ENCODE measurements at places on chromosomes 1 and 21.
A peak's percentile ranks its signal among the peaks of the same experiment; 100 is the strongest.

DNA sequence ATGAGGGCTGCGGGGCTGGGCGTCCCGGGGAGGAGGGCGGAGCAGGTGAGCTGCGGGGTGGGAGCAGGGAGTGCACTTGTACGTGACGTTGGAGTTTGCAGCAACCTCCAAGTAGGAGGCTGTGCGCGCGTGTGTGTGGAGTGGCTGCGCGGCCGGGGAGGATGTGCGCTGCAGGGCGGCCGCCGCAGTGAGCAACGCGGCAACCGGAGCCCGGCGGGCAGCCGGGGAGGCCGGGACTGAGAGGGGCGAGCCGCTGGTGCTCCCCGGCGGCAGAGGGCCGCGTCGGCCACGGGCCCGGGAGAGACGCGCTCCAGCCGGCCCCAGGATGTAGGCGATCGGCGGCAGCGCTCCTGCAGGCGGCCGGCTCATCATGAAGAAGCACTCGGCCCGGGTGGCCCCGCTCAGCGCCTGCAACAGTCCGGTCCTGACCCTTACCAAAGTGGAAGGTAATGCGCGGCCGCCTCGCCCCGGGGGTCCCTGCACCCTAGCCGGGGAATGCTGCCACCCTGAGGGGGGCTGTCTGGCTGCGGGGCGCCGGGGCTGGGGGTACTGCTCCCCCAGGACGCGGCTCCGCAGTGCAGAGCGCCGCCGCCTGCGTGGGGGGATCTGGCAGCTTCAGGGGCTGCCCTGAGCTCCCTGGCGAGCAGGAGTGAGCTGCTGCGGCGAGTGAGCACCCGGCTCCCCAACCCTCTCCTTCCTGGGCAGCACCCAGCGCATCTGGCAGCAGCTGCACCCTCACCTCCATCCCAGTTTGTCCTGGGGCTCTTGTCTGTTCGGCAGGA is 158.9 kb upstream of the COA6 start:
- DNase-seq = peak; percentile 61

- DNase-seq = no peak
Measured at GRCh38 chr1:245704341-245704740, 549.6 kb downstream of the KIF26B start.

- DNase-seq = no peak
Measured at GRCh38 chr1:14780271-14780670, 181.8 kb downstream of the KAZN start.

DNA sequence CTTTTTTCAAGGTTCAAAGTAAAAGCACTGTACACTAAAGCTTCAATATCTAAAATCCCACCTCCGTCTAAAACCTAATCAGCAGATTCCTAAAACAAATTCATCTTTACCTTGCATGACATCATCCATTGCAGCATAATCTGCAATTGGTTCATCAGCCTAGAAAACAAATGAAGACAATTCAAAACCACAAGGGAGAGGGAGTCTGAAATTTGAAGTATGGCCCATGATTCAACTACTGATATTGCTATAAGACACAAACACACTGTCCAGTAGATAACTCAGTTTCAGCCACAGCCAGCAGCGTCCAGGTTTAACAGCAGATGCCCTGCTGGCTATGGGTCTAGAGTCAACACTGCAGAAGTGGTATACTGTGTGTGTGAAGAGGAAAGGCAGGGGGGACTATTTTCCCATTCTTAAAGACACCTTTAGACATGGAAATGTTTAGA is 17.9 kb upstream of the RAP1GAP start:
- DNase-seq = no peak

GRCh38 chr1:110070282-110070669 is 196 bp downstream of the ALX3 start:
- no peak for DNase-seq

GRCh38 chr1:71583756-71584155 is 502.9 kb upstream of the ZRANB2 start:
- no peak for DNase-seq

GRCh38 chr1:46798810-46799209 is at the start of gene CYP4B1:
Gene CYP4B1 (plus strand): TSS chr1:46799046. CDS start chr1:46799082, 36 bp downstream.
- no peak for DNase-seq

- DNase-seq = peak; percentile 50
Measured at GRCh38 chr1:222171005-222171404, 376.9 kb downstream of the HHIPL2 start.

DNA sequence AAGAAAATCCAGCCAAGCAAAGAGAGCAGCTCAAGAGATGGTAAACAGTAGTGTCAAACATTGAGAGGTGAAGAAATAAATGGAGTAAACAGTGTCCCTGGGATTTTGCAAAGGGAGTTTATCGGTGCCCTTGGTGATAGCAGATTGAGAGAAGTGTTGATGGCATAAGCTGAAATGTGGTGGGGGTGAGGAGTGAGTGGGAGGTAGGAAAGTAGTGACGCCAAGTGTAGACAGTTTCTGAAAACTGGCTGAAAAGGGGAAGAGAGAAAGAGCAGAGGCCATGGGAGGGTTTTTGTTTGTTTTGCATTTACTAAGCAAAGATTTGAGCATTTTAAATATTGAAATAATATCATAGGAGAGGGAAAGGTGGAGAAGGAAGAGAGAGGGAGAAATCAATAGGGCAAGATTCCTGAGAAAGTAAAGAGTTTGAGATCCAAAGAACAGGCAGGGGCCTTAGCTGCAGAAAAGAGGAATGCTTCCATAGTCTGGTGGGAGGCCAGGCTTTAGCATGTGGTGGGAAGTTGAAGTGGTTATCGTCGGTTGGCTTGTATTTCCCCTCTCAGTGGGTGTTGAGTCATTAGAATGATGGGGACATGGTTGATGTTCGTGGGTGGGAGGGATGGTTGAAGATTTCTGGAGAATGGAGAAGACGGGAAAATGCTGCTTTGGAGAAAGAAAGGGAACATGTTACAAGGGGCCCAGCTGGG is 26.8 kb upstream of the RASAL2 start:
- DNase-seq = no peak

DNA sequence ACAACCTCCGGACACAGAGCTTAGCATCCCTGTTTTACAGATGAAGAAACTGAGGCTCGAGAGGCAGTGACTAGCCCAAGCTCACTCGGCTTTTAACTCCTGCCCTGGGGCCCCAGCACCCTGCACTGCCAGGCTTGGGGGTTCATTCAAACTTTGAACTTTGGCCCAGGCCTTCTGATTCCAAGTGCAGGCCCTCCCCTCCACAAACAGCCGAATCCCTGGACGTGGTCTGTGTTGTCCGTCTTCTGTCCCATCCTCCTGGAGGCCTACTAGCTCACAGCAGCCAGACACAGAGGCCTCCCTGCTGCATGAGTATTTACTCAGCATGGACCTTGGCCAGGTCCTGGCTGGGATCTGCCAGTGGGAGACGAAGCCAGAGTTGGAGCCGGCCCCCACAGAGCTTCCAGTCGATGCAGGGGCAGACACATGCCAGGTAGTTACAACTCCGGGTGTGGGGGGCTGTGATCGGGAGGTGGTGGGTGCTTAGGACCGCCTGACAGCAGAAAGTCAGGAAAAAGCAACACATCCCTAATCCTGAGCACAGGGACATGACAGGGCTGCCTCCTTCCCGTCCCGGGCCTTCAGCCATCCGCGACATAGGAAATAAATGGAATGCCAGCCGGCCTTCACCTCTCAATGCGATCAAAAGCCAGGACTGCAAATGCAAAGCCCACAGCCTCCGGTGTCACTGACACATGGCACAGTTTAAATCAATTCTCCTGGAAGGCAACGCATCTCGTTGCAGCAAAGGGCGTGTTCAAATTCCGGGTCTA is 7.4 kb downstream of the IFFO2 start:
- DNase-seq = no peak

DNA sequence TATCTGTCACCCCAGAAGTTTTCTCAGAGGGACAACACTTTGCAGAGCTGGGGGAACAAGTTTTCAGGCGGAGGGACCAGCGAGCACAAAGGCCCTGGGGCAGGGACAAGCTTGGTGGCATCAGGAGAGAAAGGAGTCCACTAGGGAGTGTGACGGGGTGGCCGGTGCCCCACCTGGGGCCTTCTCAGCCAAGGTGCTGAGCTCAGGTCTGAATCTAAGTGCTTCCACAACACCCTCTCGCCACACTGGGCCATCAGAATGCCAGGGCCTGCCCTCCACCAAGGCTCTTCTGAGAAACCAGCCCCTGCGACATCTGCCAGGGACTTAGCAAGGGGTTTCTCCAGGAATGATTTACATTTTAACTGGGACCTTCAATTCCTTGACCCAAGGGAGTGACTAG is 7.8 kb upstream of the TNFRSF8 start:
- no peak for DNase-seq

DNA sequence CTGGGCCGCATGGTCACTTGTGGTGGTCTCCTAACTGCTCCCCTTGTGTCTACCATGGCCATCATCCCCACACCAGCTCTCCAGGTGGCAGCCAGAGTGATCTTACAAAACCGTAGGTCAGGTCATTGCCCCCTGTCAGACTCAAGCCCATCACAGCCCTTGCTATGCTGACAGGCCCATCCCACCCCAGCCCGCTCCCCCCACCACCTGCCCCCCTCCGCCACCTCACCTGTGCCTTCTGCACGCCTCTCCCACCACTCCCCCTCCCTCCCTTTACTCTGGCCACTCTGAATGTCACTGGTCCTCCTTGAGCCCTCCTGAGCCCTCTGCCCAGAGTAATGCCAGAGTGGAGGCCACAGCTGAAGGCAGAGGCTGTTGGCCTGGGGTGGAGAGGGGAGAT is 28.5 kb downstream of the TEX35 start:
- no peak for DNase-seq

DNA sequence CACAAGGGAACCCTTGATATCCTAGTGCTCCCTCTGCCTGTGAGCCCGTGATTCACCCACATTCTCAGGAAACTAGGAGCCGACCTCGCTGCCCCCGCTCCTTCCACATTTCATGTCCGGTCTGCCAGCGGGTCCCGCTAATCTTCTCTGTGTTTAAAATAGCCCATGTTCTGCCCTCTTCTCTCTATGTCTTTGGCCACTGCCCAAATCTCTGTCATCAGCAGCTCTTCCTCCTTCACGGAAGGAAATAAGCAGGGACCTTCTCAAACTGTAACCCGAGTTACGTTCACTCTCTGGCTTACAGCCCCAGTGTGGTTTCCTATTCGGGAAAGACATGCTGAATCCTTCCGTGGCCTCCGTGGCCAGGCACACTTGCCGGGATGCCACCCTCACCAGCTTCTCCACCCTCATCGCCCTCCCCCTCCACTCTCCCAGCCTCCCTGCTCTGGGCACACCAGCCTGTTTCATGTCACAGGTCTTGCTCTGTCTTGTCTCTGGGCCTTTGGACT is 21.1 kb upstream of the UBXN10 start:
- DNase-seq = no peak

GRCh38 chr1:21645550-21645949 is 23.6 kb downstream of the RAP1GAP start:
- no peak for DNase-seq

DNA sequence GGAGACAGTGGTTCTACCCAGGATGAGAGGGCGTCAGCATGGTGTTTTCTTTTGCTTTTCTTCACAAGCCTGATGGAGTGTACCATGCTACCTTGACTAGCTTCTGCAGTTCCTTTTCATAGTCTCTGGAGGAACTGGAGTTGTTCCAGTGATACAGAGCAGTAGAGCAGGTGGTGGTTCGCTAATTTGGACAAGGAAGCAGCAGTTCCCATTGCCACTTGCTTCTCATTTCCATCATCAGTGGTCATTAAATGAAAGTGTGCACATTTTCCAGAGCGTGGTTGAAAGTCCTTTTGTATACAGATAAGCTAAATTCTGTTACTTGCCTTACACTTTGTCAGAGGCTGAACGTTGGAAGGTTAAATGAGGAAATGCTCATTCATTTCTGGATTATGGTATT is 182.3 kb downstream of the C1orf21 start:
- DNase-seq = no peak

- DNase-seq = no peak
Measured at GRCh38 chr1:57089855-57090254, 124.0 kb upstream of the C8B start.

- no peak for DNase-seq
Measured at GRCh38 chr1:163922743-163923201, 601.0 kb downstream of the NUF2 start.

- no peak for DNase-seq
Measured at GRCh38 chr1:9229549-9229948, 5.0 kb upstream of the H6PD start.

GRCh38 chr1:216805233-216805632 is 82.0 kb upstream of the ESRRG start:
- peak; percentile 51 for DNase-seq

- DNase-seq = no peak
Measured at GRCh38 chr1:70003211-70003908, 202.0 kb downstream of the LRRC40 start.

DNA sequence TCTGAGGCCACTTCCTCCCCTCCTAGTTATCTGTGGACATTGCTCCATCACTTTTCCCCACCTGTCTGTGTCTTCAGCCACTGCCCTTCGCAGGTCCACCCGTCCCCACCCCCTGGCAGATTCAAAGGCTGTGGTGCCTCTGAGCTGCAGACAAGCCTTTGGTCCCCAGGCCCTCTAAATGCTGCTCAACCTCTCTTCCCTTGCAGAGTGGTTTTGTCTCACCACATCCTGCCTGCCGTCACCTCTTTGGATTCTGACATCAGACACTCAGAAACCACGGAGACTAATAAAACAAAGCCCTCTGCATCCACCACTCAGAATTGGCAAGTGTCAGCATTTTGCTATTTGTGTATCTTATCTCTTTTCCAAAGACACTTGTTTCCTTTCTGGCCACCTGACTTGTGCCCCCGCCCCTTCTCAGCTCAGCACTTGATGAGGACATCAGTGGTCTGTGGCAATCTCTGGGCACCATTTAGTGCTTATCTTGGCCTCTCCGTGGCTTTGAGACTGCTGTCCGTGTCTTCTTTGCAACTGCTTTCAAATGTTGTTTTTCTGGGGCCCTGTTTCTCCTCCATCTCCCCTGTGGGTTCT is 7.7 kb downstream of the CNIH3 start:
- no peak for DNase-seq

- DNase-seq = no peak
Measured at GRCh38 chr1:65172936-65173690, 25.1 kb downstream of the AK4 start.

DNA sequence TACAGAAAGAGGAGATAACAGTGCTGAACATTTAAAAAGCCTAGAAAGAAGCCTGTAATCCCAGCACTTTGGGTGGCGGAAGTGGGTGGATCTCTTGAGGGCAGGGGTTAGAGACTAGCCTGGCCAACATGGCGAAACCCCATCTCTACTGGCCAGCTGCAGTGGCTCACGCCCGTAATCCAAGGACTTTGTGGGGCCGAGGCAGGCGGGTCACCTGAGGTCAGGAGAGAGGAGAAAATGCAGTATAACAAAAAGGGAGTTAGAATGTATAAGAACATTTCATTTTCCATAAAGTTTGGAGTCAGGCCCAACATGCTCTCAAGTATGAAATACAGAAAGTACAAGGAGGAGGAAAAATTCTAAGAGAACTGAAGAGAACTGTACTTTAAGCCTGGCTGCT is 134.5 kb downstream of the SMYD3 start:
- no peak for DNase-seq

Measured in NCI-H1092 treated with DMSO at 0.1 percent for 48 hours (cell line).